ENCODE measurements at places on chromosomes 6 and 20.

DNA sequence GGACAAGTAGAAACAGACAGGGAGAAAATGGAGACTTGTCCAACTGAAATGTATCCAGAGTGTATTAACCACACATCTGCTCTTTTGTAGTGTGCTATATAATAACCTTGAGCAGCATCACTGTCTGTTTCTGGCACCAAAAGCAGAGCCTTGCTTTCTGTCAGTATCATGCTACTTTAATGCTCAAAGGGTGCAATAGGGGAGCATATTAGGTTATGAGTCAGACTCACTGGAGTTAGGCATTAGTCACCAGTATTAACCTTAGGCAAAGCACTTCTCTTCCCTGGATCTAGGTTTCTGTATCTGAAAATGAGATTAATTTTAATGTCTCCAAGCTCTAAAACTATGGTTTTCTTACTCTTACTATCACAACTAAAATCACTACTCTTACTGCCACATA is 280.1 kb downstream of the TFAP2B start:
- DNase-seq, result no peak

GRCh38 chr6:97497713-97498331 is 214.8 kb upstream of the MMS22L start:
- DNase-seq, result peak; percentile 39

DNA sequence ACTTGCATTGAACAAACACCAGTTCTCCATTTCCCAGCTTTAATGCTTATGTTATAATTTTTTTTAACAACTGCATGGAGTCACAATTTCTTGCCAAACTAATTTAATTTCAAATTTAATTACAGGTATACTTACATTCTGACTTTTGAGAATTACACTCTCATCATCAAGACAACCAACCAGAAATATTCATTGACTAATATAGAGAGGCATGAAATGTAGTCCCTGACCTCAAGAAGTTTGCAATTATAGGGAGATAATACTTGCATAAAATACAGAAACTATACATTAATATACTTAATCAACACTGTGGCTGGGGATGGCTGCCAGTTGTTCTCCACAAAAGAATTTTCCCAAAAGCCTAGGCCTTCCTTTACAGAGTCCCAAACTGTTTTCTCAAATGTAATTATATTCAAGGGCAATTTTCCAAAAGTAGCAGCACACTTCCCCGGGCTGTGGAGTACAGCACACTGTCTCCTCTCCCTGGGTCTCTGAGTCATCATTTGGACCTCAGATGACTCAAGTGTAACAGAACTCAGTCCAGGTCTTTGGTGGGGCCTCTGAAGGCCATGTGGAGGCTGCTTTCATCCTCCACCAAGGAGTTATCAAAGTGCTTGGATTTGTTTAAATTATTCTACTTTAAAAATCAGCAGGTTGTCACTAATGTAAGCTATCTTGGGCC is 114.1 kb downstream of the KIF16B start:
- peak; percentile 33 for DNase-seq

- no peak for DNase-seq
These were observed 9.1 kb upstream of the REPS1 start for GRCh38 chr6:138997136-138997535.

- no peak for DNase-seq
These were observed 151.9 kb downstream of the CDKAL1 start for GRCh38 chr6:20686142-20686541.

- no peak for DNase-seq
These were observed 9.1 kb upstream of the TAGAP start for GRCh38 chr6:159053781-159054398.

DNA sequence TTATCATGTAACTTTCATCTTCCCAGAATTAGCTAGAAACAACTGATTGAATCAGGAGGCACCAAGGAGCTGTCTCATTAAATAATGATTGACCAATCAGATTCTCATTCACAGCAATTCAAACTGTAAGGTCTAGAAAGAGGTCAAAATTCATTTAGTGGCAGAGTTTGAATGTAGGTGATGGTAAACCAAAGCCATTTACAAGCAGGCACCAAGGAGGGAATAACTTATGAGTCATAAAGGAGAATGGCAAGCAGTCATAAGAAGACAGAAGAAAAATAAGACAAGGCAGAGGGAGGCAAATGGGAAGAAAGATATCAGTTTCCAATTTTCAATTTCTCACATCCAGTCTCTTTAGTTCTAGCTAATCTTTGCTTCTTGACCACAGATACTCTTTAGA is 52.9 kb upstream of the DEFB112 start:
- no peak for DNase-seq

DNA sequence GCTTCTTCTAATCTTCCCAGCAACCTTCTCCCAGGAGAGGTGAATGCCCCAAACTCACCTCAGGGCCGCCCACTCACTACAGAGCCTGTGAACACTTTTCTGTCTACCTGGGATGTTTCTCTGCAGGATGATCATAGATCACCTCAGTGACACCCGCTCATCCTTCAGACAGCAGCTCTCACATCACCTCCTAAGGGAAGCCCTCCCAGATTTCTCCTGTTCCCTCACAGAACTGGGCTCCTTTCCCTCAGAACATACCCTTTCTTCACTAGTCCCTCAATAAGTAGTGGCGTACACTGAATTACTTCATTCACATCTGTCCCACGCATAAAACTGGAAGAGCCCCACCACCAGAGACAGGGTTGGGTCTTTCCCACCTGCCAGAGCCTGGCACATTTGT is 57.8 kb downstream of the CDK5RAP1 start:
- no peak for DNase-seq

GRCh38 chr20:5608442-5609161 is 141.6 kb upstream of the SHLD1 start:
- DNase-seq, result no peak

DNA sequence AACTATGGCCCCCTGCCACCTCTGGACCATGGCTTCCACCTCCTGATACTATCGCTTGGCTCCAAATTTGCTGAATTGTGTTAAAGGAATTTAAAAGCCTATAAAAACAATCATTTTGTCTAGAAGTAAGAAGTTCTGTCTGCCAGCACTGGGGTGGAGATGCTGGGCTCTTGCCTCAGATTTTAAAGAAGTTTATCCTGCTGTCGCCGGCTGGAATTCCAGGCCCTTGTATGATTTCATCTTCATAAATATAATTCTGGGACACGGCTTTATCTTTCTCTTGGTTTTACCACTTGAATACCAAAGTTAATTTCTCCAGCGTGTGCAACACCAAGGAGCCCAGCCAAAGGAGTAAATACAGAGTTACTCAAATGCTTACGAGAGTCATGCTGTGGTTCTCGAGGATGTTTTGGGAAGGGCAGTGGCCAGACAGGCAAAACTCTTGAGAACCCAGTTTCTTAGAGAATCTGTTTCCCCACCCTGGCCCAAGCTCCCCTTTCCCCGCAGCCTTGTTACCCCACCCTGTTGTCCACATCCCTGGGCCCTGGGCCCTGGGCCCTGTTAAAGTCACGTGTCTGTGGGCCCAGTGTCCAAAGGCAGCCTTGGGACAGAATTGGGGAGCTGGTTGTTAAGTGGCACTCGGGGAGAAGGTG is 31.9 kb downstream of the C6orf89 start:
- no peak for DNase-seq

DNA sequence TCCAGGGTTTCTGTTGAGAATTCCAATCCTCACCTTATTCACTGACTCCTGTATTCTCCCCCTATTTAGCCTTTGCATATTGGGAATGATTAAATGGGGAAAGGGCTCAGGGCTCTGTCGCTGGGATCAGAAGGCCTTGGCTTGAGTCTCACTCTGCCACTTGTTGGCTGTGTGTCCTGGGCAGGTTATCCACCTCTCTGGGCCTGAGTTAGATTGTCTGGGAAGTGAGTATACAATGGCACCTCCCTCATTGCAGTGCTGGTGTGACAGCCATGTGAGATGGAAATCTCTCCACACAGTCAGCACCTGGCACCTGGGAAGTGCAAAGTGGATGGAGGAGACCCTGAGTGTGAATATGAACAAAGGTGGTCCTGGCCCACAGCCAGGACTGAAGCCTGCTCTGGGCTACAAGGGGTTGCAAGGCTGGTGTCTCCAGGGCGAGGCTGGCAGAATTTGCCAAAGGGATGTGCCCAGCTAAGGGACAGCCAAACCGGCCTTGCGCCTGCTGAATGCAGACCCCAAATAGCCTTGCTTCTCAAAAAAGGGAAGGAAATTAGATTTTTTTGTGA is 200.0 kb upstream of the PMEPA1 start:
- DNase-seq, result no peak

- DNase-seq, result no peak
These were observed 27.2 kb downstream of the ERMARD start for GRCh38 chr6:169778646-169779045.

DNA sequence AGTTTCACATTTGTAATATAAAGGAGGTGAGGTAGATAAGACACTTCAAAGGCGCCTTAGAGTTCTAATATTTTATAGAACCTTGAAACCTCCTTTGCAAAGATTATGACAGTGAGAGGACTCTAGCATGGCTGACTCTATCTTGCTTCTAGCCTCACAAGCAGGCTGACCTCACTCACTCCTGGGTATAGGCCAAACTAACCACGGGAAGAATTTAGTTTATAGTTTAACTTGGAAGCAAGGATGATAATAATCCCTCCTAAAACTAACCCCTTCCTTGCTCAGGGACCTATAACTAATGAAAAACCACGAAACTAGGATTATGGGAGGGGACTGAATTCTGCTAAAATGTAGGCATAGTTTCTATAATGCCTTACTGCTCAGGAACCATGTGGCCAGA is 84.3 kb downstream of the FILIP1 start:
- DNase-seq, result no peak

DNA sequence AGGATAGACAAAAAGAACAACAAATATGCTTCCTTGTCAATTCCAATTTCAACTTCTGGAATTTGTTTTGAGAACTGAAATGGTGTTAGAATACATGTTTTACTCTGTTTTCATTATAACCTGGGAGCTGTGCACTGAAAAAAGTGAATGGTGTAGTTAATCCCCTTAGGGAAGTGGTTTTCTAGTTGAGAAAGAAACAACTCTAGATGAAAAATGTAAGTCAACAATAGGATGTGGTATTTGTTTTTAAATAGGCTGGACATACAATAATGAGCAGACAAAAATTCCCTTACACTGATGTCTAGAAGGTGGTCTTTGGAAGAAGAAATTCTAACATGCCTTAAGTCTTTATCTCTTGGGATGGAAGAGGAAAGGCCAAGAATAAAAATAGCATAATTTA is 59.9 kb upstream of the TINAG start:
- no peak for DNase-seq

- no peak for DNase-seq
These were observed 70.5 kb upstream of the MYLIP start for GRCh38 chr6:16058201-16058928.

- no peak for DNase-seq
These were observed 17.5 kb upstream of the MRAP2 start for GRCh38 chr6:84016029-84016428.

DNA sequence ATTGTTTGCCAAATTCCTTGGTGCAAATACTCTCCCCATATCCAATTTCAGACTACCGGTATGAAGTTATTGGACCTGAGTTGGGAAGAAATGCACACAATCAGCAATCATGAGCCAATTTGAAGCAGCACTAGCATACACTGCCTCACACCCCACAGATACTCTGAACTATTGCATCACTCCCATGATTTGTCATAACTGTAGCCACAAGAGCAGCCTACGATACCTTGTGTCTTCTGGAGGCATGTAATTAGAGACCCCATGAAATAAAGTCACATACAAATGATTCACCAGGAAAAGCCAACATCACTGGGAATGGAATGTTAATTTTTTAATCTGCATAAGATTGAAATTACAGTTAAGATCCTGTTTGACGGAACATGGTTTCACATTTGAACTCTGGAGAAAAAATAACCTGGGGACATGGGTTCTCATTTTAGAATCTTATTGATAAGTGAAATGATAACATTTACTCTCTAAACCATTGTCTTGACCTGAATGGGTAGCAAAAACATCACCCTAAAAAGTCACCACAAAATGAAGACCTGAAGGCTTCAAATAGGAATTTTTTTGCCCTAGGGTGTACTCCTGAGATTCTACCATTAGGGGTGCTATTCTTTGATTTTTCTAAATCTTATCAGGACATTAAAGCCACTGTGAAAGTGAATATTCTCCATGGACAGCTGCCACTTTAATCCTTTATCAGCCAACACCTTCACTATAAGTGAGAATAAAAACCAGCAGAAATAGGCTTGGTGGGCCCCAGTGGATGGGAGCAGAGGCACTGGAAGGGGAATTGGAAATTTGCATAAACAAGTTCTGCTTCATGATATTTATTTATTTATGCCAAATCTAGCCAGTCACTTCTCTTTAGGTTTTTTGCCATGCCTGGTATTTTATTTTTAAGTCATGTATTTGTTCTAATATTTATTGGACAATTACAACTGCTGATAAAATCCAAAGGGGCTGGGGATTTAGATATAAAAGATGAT is 34.5 kb upstream of the HBS1L start:
- peak; percentile 3 for DNase-seq

- DNase-seq, result no peak
These were observed 18.4 kb upstream of the MRPS18A start for GRCh38 chr6:43705996-43706395.

- peak; percentile 45 for DNase-seq
These were observed 173.9 kb downstream of the QKI start for GRCh38 chr6:163588220-163588919.

DNA sequence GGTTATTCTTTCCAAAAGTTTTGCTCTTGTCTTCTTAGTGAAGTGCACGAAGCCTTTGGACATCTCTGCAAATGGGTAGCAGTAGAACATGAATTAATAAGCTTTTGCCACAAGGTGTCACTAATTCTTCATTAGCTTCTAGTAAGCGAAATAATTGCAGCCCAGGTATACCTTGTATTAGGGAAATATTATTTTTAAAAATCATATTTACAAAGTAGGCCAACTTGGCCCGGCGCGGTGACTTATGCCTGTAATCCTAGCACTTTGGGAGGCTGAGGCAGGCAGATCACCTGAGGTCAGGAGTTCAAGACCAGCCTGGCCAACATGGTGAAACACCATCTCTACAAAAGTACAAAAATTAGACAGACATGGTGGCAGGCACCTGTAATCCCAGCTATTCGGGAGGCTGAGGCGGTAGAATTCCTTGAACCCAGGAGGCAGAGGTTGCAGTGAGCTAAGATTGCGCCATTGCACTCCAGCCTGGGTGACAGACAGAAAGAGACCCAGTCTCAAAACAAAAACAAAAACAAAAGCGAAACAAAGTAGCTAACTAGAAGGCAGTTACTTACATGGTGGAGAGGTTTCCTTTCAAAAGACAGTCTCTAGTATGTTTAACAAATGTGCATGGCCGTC is 8.8 kb upstream of the RSPH3 start:
- DNase-seq, result no peak

DNA sequence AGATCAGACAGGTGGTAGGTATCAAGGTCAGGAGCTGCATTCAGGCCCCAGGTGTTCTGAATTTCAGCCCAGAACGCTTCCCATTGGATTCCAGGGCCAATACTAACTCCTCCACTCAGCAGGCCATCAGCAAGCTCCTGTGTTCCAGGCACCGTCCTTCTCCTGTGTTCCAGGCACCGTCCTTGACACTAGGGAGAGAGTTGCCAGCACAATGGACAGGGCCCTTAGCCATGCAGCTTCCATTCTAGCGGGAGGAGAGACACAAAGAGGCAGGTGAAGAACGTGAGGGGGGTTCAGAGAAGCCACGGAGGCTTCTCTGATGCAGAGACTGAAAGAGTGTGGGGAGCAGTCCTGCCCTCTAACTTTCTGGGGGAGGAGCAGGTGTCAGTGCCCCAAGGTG is 77.7 kb downstream of the FOXC1 start:
- no peak for DNase-seq
